ENCODE measurements at places on chromosomes 1 and 21.

DNA sequence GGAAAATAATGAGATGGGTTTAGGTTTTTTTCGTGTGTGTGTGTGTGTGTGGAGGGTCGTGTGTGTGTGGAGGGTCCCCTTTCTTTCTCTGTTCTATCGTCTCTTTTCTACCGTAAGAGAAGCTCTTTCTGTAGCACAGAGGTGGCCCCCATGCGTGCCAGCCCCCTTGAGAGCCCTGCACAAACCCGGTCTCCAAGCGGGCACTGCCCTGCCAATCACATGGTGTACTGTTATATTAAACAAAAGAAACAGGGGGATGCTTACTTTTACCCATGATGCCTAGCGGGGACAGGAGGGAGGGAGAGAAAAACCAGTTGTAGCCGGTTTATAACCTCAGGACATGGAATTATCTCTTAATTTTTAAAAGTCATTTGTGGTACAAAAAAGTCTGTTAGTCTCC lies 41.0 kb downstream of the GATAD2B start:
- peak overlapping the region; percentile 0 for H3K27ac ChIP-seq
- H3K4me1 ChIP-seq = peaks cover 12% of the 10 kb centered on the region
- peak overlapping the region; percentile 22 for H3K4me3 ChIP-seq
- H3K36me3 ChIP-seq = no peaks in the 10 kb centered on the region
- DNase-seq = no peak

DNA sequence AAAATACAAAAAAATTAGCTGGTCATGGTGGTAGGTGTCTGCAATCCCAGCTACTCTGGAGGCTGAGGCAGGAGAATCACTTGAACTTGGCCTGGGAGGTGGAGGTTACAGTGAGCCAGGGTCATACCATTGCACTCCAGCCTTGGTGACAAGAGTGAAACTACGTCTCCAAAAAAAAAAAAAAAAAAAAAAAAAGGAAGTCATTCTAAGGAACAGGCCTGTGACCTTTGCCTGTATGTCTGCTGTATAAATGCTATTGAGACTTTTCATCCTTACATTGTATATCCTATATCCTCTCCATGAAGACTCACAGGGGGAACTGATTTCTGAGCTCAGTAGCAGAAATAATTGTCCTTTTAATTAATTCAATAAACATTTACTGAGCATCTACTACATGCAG lies 7.5 kb upstream of the CTPS1 start:
- H3K36me3 ChIP-seq = no peaks in the 10 kb centered on the region
- peaks cover 4% of the 10 kb centered on the region for H3K4me1 ChIP-seq
- H3K27me3 ChIP-seq = no peaks in the 10 kb centered on the region
- no peak for DNase-seq
- H3K4me3 ChIP-seq = no peak overlapping the region

- DNase-seq = no peak
- H3K27ac ChIP-seq = no peak overlapping the region
- H3K4me3 ChIP-seq = no peak overlapping the region
- no peaks in the 10 kb centered on the region for H3K27me3 ChIP-seq
- peaks cover 4% of the 10 kb centered on the region for H3K4me1 ChIP-seq
Observed at GRCh38 chr1:46689356-46689755, 17.7 kb downstream of the TEX38 start.

DNA sequence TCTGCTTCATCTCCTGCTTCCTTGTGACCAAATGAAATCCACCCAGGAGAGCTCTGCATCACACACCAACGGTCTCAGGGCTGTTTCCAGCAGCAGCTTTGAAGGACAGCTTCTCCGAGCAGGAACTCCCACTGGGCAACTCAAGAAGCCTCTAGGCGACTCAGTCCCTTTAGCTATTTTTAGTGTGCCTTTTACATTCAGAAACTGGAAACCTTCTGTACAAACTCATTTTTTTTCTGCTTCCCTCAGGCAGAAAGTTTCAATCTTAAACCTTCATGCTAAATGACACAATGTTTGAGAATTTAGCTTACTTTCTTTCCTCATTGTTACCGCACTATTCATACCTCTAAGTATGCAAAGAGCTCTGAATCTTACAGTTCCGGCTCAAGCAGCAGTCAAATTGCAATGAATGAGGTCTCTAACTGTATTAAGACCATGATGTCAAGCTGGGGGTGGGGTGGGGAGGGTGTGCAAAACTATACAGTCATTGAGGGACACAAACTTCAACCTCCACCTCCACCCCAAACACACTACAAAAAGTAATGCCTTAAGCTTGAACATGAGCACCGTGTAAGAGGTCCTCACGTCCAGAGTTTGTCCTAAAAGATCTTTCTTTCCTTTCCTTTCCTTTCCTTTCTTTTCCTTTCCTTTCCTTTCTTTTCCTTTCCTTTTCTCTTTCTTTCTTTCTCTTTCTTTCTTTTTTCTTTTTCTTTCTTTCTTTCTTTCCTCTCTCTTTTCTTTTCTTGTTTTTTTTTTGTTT lies 16.4 kb upstream of the TARBP1 start:
- peaks cover 14% of the 10 kb centered on the region for H3K4me1 ChIP-seq
- H3K4me3 ChIP-seq = no peak overlapping the region
- H3K36me3 ChIP-seq = no peaks in the 10 kb centered on the region
- no peak for DNase-seq

- no peak for DNase-seq
- no peaks in the 10 kb centered on the region for H3K27me3 ChIP-seq
- no peak overlapping the region for H3K27ac ChIP-seq
- H3K36me3 ChIP-seq = no peaks in the 10 kb centered on the region
Observed at GRCh38 chr1:62391369-62391971, 45.4 kb upstream of the USP1 start.

DNA sequence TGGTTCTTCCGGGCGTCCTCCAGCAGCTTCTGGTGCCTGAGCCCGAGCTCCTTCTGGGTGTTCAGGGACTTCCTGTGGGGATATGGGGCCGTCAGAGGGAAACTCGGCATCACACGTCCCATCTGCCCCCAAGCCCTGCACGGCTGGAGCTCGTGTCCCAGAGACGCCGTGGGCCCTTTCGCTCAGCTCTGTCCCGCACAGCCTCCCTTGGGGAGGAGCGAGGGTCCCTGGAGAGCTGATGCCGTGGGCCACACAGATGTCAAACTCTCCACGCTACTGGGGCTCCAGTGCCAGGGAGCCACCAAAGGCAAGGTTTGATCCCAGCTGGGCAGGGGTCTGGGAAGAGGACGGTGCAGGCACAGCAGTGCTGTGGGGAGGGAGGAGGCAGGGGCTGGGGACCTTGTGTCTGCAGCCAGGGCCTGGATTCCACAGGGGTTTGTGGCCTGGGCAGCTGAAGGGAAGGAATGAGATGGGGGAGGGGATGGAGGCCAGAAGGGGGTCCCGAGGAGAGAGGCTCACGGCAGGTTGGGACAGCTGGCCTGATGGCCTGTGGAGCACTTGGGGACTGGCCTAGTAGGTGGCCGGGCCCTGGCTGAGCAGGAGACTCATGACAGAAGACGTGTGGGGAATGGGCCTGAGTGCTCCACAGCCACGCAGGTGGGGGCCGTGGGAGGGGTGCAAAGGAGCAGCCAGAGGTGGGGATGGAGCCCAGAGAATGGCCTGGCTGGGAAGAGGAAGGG lies 30.4 kb downstream of the CFAP74 start:
- H3K4me3 ChIP-seq = no peak overlapping the region
- no peak for DNase-seq
- H3K27ac ChIP-seq = no peak overlapping the region
- H3K36me3 ChIP-seq = no peaks in the 10 kb centered on the region

- H3K4me1 ChIP-seq = peaks cover 10% of the 10 kb centered on the region
- no peaks in the 10 kb centered on the region for H3K36me3 ChIP-seq
- H3K4me3 ChIP-seq = peak overlapping the region; percentile 28
- H3K27ac ChIP-seq = peak overlapping the region; percentile 96
- no peaks in the 10 kb centered on the region for H3K27me3 ChIP-seq
Observed at GRCh38 chr1:30085811-30086770, 637.3 kb downstream of the MATN1 start.

Data from ascending aorta (tissue), 2 donors.